Stimulated activated CD4-positive, alpha-beta T cell treated with anti-CD3 and anti-CD28 coated beads, TNF-alpha, amount 100 ng/mL, for 48 hours (primary cell): ENCODE measurements at places on chromosomes 12 and 14.

DNA sequence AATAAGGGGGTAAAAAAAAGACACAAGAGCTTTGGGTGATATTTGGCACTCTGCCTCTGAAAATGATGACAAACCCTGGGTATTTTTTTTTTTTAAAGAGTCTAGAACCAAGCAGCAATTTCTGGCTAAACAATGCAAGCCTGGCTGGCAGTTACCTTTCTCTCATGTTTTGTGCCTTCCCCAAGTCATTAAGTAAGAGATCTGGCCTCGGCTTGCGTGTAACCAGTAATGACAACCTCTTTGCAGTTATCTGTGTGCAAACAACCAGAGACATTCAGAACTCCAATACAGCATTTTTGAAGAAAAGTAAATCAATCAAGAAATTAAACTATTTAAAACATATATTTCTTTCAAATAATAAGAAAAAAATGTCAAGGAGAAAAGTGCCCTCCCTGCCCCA is 167.5 kb downstream of the KCNC2 start:
- DNase-seq: no peak

DNA sequence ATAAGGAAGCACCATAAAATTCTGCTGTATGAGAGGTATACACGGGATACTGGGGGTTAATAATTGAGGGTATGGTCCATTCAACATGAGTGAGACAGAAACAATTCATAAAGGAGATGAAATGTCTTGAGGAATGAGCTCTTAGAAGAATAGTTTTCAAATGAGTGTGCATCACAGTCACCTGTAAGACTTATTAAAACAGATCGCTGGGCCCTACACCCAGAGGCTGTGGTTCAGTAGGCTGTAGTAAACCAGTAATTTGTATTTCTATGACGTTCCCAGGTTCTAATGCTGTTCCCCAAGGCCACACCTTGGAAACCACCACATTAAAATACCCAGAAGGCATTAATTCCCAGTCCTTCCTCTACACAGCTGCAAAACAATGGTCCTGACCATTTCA is 49.6 kb downstream of the CAND1 start:
- no peak for DNase-seq

- no peak for DNase-seq
Measured at GRCh38 chr12:24795699-24796347, 153.1 kb downstream of the BCAT1 start.

- DNase-seq: no peak
Measured at GRCh38 chr12:30533558-30534265, 162.0 kb downstream of the IPO8 start.

- no peak for DNase-seq
Measured at GRCh38 chr12:80766897-80767296, 50.2 kb downstream of the MYF5 start.

GRCh38 chr12:100371146-100371545 is 14.3 kb downstream of the SLC17A8 start:
- DNase-seq: no peak

DNA sequence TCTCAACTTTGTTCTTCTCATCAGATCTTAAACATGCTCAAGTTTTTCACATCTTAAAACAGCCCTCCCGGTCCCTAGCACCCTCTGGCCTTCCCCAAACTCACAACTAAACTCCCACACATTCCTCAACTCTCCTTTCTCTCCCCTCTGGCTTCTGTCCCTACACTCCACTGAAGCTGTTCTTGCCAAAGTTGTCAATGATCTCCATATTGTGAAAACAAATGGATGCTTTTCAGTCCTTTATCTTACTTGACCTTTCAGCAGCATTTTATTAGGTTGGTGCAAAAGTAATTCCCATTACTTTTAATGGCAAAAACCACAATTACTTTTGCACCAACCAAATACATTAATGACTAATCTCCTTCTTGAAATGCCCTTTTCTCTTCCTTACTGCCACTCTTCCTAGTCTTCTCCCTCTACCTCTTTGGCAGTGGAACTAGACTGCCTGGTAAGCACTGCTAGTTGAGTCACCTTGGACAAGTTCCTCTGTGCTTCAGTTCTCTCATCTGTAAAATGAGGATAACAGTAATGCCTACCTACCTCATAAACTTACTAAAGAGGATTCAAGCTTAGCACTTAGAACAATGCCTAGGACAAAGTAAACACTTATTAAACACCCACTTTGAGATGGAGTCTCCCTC is 16.0 kb downstream of the CERS5 start:
- DNase-seq: no peak

- DNase-seq: no peak
Measured at GRCh38 chr12:42716491-42716891, 126.9 kb upstream of the PRICKLE1 start.

DNA sequence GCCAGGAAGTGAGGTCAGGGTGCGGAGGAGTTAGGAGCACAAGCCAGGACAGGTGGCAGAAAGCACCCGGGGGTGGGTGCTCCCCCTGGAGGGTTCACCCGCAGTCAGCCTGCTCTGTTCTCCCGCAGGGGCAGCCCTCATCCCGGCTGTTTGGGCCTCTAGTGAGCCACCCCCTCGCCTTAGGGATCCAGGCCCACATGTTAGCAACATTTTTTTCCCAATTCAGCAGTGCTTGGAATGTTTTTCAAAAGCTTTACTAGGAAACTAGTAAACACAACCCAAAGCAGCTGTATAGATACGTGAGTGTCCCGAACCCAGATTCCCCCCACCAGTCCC is 28.5 kb upstream of the NXPH4 start:
- DNase-seq: no peak

DNA sequence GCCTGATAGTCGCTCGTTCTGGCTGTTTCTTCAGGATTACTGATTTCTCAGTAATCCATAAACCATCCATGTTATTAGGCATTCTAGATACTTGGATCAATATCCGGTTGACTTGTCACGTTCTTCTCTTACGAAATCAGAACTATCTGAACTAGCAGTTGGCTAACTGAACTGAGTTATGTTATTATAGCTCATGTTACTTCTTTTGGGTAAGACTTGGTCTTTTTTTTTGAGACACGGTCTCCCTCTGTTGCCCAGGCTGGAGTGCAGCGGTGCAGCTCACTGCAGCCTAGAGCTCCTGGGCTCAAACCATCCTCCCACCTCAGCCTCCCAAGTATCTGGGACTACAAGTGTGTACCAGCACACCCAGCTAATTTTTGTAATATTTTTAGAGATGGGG is 178.6 kb downstream of the PRKCH start:
- no peak for DNase-seq

DNA sequence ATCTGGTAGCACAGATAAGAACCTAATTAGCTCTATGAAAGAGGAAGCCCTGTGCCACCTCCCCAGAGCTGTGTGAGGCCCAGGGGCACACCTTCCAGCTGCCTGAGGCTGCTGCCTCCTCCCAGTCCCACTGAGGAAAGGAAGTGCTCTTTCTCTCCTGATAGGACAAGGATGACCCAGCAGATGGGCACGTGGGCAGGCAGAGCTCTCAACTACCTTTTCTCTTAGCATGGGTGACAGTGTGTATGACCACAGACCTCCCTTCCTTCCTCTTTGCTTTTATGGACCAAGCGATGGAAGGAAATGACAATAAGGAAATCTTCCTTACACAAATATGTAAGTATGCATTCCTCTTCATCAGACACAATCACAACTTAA is 127.6 kb upstream of the AMIGO2 start:
- no peak for DNase-seq

DNA sequence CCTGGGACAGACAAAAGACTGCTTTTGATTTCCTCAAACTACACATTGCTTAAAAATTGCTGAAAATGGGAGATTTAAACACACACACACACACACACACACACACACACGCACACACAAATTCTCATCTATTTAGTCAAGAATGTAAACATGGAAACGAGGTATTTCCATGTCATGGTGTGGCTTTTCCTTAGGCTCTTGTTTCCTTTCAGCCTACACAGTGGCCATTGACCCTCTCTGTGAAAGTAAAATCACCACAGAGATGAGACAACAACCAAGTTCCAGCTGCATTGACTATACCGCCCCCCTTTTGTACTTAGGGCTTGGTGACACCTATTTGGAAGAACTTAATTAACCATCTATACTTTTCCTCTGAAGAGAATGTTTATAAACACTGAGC is 41.9 kb downstream of the TTC8 start:
- DNase-seq: no peak

DNA sequence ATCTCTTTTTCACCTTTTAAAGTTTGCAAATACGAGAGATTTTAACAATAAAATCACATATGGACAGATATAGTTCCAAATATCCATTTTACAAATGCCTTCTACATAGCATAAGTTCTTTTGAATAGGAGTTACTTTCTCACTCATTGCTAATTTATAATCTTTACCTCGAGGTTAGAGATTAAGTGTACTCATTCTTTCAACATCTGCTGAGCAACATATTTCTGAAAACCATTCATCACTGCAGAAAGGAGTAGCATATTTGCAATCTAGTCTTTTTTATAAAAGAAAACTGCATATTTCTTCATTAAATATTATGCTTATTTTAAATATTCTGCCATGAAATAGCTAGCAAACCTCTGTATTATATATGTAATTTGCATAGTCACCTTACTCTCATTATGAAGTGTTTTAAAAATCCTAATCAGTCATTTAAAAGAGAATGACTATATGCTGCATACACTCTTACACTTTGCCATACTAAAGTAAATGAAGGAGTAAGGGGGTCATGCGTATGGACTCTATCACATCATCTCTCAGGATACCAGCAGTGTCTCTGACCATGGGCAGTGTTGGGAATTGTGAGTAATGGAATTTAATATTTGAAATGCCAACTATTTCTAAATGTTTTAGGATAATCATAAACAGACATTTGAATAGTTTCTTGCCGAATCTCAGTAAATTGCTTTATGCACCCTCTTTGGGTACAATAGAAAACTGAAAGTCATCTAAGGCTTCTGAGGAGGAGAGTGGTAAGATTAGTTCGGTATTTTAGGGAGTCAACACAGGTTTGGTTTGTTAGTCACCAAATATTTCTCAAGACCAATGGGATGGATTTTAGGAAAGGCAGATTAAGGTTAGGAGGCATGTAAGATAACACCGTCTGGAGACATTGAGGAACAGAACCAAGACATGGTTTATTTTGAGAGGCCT is 524.8 kb upstream of the ATP2B1 start:
- DNase-seq: no peak

DNA sequence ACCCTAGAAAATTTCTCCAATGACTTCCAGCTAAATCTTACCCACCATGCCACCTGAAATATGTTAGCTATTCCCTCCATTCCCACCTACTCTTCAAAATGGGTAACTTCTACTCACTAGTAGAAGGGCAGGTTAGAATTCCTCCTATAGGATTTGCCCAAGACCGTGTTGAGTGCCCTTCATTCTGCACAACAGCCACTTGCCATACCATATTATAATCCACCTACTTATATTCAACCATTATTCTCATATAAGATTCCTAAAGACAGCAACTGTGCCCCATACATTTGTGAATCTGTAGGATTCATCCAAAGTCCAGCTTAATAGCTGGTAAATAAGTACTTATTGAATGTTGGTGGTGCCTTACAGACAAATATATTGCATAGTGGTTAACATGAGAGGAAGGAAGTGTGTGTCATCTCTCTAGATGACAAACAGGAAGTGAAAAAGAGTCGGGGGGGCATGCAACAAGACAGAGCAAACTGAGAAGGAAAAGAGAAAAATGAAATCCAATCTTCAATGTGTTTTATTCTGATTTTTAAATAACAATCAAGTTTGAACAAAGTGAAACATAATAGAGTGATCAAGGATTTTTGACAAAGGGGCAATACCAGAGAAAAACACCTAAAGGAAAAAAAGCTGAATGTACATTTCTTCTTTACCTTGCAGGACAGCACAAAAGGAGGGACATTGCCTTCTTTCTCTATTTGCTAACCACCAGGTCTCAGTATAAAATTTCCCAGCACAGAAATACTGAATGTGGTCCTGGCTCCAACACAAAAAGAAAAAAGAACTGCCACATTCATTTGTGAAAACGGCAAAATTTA is 389.3 kb upstream of the USP15 start:
- DNase-seq: no peak

- no peak for DNase-seq
Measured at GRCh38 chr12:131986910-131987309, 37.2 kb downstream of the EP400 start.

GRCh38 chr12:12608557-12608957 is 3.1 kb upstream of the CREBL2 start:
- no peak for DNase-seq

DNA sequence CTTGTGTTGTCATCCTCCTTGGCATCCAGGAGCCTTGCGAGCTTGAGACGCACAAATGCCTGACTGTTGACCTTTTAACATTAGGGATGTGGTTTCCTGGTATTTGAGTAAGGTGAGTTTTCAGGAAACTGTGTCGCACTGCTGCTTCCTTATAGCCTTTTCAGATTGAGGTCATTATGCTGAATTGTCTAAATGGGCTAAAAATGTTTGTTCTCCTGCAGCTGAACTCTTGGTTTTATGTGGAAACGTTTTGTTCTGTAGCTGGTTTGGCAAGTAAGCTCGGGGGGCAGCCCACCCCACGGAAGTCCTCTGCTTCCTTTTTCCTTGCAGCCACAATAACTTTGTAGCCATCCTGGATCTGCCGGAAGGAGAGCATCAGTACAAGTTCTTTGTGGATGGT is 5.7 kb downstream of the PRKAB1 start:
- no peak for DNase-seq

DNA sequence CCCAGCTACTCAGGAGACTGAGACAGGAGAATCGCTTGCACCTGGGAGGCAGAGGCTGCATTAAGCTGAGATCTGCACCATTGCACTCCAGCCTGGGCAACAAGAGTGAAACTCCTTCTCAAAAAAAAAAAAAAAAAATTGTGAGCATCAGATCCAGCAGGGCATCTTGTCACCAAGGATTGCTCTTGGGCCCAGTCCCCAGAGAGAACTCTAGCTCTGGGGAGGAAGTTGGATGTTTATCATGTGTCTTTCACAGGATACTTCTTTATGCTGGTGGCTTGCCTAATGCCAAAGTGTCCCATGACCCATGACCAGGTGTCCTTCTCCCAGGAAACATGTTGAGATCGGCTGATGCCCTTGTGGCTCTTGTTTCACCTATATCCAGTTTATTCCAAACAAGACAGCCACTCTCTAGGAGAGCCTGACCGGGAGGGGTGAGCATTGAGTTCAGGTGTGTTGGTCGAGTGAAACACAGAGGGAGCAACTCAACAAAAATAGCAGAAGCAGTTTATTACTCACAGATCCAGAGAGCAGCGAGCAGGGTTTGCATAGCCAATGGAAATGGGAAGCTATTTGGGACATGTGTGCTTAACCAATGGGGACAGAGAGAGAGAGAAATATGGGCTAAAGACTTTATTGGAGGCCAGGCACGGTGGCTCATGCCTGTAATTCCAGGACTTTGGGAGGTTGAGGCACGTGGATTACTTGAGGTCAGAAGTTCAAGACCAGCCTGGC is 6.6 kb upstream of the TCHP start:
- DNase-seq: no peak

DNA sequence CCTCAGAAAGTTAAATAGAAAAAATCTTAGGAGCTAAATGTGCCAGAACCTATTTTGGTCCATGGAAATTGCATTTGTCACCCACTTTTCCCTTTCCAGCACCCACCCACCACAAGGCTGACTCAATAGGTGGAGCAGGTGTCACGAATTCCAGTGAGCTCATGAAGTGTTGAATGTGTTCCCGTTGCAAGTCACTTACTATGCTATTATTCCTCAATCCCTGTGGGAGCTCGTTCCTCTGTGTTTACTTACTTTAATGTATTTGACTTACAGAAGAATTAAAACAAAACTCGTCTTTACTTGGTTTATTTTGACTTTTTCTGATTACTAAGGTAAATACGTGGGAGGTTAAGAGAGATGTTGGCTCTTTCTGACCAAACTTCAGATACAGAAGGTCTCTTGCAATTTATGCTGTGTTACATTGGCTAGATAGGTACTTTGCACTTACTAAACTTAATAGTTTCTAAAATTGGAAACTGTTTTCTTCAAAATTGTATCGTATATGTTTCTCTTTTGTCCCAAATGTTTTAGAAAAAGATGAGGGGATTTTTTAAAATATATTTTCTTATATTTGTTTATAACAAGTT is 269.4 kb upstream of the NOVA1 start:
- no peak for DNase-seq
